ENCODE measurements at places on chromosomes 7 and 10.

DNA sequence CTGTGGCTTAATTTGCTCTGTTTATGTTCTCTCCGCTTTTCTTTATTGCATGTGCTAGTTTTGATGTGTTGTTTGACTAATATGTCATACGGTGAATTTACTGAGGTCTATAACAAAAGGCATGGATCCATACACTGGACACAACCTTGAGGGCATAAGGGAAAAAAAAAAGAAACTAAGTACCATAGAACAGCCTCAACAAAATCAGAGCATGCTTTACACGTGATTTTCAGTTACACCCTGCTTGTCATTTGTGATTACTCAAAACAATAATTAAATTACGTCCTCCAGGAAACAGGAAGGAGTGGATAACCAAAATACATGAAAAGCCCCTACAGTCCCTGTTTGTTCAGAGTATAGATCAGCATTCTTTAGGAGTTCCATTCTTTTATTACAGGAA lies 150.5 kb downstream of the CRPPA start:
- DNase-seq = no peak

DNA sequence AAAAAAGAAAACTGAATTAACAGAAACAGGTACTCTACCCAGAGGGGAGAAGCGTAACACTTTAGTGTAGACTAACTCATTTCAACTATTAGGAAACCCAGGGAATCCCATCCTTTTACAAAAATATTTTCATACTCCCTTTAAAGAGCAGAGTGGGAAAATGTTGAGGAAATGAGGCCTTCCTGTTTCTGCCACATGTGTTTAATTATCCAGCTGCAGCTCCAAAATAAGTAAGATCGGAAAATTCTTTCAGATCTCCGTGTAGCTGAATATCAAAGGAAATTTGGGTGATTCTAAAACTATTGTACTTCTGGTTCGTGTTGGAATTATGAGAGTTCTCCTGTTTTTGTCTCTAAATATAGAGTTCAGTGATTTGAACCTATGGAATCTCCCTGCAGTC lies 58.0 kb upstream of the CAV2 start:
- no peak for DNase-seq

DNA sequence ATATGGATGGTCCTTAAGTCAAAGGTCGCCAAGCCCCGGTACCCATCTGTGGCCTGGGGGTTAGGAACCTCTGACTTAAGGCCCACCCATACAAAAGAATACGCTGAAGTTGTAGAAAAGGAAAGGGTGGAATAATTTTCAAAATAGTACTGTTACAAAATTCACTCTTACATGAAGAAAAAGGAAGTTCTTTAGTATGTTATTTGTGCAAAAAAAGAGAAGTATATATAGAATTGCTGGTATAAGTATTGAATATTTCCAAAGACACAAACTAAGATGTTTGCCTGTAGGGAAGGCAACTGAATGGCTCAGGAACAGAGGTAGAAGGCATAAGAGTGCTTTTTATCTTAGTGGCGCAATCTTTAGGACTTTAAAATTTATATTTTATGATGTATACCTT lies 78.7 kb downstream of the PRLHR start:
- no peak for DNase-seq

GRCh38 chr10:117322260-117322659 lies 53.0 kb downstream of the PDZD8 start:
- DNase-seq = no peak

DNA sequence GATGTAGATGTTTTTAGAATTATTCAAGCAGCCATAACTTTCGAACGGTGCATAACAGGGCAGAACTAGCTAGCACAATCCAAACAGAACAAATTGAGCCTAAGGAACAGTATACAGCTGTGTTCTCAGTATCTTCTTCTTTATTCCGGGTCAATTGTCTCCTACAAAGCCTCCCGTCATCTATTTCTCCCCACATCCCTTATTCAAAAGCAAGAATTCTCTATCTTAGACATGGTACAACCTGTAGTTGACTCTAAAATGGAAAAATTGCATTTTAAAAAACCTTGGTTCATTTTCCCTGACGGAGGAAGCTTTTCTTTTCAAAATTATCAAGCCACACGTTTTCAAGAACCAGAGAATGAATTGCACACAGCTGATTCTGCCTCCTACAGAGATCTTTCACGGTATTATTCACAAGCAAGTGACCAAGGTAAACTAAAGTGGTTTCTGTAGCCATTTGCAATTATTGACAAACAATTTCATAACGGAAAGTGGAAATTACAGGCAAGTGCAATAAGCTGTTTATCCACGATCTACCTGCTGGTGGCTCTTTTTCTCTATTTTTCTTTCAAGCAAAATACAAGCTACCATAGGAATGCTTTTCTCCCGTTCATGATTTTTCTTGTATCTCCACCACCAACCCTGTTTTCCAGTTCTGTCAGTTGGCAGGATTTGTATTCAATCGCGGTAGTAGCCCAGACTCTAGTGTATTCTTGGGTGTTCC lies 2.3 kb downstream of the GRM8 start:
- DNase-seq = no peak

DNA sequence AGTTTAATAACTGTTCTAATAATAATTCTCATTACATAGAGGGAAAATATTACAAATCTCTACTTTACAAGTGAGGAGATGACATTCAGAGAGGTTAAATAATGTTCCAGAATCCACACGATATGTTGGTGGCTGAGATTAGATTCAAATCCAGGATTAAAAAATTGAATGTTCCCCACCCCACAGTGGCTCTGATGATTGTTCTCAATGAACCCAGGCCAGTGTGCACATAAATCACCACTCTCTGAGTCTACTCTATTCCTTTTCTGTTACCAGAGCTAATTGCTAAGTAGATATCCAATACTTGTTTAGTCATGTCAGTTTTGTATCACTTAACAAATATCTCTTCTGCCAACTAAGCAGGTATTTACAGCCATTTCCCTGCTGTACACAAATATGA lies 281.0 kb downstream of the ABCA13 start:
- DNase-seq = no peak

DNA sequence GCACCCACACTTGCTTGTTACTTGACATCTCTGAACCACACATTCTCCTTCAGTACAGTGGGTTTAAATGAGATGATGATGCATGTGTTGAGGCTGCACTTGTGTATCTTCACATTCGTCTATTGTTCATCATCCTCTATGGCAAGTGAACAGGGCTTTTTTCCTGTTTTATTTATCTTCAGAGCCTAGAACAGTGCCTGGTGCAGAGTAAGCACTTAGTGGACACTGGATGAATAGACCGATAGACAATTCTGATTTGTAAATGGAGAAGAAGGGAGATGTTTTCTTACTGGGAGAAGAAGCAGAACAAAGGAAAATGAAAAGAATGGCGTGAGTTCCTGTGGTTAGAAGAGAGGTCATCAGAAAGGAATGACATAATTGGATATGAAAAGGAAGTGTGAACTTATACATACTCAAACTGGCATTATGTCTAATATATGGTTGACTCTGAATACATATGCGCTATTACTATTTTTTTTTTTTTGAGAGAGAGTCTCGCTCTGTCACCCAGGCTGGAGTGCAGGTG lies 99.7 kb downstream of the AVL9 start:
- DNase-seq = no peak

DNA sequence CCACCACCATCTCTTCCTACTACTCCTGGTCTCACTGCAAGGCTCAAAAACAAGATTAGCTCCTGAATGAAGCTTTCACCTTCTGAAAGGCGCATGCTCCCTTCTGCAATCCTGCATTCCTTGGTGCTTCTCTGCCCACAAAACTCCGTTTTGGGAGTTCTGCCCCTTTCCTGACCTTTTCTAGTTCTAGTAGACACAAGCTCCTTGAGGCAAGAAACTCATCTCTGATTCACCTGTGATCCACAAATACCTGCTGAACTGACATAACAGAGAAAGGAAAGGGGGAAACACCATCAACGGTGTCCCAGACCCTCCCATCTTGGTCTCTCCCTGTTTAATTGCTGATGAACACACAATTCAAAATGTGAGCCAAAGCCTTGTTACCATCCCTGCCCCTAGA lies 64.0 kb upstream of the EGR2 start:
- DNase-seq = no peak

GRCh38 chr10:89482256-89482655 lies 53.1 kb downstream of the SLC16A12 start:
- DNase-seq = no peak

GRCh38 chr10:78066012-78066411 lies 32.3 kb downstream of the RPS24 start:
- DNase-seq = no peak

DNA sequence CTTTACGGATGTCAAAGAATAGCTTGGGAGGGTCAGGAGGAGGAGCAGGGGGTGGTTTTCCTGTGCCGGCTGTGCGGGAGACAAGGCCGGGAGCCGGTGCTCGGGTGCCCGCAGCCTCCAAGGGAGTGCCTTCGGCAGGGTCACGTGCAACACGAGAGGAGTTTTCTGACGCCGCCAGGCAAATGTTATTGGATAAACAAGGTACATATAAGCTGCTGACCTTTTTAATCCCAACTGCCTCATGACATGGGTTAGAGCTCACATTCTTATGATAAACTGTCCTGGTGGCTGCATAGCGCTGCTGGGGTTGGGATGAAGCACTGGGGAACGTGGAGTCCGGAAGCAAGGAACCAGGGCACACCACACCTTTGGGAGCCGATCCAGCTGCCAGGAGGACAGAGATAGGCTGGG lies 124.8 kb upstream of the PDLIM1 start:
- no peak for DNase-seq

- no peak for DNase-seq
These were observed at the start of gene SEMA3D for GRCh38 chr7:85186521-85187241. Gene SEMA3D (minus strand): TSS chr7:85187056. CDS start chr7:85121891, 65,165 bp downstream.

DNA sequence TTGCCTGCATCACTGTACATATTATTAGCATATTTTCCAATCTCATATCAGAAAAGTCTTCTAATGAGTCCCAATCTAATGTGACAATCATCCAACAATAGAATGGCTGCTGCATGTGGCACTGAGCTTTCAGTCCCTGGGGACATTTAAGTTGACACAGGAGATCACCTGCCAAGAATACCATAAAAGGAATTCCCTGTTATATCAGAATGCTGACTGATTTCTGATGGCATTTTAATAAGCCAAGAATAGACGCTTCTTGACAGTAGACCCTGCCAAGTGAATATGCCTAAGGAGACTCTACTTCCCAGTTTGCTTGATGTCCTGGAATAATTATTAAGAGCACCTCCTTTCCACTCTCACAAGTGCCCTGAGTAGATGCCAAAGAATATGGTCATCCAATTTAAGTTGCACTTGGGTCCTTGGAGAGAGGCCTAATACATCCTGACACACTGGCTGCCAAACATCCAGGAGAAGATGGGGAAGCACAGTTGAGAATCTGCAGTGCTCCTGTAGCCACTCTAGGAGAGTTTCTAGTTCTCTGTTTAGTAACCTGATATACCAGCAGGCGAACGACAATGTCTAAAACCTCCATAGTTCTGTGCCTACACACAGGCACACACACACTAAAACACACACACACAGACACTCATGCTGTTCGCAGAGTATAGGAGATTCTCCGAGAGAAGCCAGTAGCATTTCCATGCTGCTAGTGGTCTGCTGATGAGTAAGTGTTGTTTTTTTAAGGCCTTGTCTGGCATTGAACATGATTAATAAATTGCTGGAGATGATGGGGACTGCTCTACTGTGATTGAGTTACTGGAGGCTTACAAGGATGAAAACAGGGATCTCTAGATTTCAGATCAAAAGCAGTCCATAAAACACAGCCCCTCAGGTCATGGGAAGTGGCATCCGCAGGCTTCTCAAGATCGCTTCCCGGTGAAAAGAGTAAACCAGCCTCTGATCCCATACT lies 369.6 kb downstream of the KCNMA1 start:
- no peak for DNase-seq

DNA sequence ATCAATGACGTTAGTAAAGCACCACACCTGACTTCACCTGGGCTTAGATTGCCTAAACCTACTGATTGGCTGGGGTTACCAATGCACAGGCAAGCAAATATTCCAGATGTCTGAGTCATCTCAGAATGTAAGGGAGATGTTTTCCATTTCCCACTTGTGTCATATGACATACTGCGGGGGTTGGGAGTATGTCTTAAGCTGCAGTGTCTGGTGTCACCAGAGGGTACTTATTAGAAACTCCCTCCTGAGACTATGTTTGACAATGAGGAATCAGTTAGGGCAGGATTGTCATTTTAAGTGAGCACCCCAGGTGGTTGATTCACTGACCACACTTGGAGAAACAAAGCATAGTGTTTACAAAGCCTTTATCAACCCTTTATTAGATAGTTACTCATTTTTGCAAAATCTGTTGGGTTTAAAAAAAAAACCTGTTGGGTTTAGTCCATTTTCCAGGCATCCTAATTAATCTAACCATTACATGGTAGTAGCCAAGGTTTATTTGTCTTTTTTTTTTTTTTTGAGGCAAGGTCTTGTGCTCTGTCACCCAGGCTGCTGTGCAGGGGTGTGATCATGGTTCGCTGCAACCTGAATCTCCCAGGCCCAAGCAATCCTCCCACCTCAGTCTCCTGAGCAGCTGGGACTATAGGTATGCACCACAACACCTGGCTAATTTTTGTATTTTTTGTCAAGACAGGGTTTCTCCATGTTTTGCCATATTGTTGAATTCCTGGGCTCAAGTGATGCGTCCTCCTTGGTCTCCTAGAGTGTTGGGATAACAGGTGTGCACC lies 72.5 kb downstream of the CDK6 start:
- no peak for DNase-seq

- DNase-seq = no peak
These were observed 67.3 kb upstream of the NPY start for GRCh38 chr7:24216576-24217125.

DNA sequence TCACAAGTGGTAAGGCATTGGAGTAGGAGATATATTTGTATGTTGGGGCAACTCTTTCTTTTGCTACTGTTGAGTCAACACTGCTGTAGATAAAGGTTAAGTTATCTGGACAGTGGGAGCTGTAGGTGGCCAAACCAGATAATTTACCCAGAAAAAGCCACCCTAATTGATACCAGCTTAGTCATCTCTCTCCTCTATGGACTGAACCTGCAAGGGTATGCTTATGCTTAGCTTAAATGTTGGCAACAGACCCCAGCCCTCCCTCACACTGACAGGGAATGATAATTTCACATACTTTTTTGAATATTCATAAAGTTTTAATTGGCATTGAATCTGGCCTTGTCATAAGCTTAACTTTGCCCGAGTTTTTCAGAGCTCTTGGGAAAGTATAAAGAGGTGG lies 66.3 kb downstream of the CREB5 start:
- DNase-seq = no peak

- no peak for DNase-seq
These were observed 47.2 kb downstream of the MALSU1 start for GRCh38 chr7:23346316-23346715.

DNA sequence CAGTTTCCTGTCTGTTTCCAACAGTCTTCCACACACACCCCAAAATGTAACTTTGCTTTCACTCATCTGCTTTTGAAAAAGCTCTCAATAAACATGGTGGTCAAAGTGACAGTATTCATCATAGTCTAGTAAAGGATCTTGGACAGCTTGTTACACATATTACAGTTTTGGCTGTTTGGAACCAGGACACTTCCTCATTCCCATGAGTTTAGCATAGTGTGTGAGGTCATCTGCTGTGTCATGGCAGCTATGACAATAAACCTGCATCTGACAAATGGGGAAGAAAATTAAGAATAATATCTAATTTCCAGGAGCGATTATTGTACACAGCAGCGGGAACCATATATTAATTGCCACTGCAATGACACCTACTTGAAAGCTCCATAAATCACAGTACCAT lies 184.3 kb upstream of the SLC26A5 start:
- no peak for DNase-seq
